ENCODE measurements at places on chromosomes 4 and X.

DNA sequence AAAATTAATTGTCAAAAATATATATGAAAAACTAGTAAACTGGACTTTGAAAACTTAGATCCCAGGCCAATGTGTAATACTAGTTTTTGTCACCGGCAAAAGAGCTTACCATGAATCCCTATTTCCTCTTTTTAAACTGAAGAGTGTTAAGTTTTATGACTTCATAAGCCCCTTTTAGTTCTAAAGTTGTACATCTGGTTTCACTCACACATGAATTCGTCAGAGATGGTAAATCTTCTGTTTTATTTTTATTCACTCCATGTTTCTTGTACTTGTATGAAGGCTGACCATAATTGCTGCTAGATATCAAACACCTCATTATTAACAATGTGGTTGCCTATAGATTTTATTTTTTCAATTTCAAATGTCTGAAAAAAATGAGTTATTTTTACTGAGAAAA is 827.9 kb downstream of the PCDH7 start:
- DNase-seq, result no peak

GRCh38 chrX:45757272-45757671 is 556.6 kb upstream of the DIPK2B start:
- no peak for DNase-seq

- DNase-seq, result no peak
These were observed 5.2 kb downstream of the CDK16 start for GRCh38 chrX:47223476-47224250.

DNA sequence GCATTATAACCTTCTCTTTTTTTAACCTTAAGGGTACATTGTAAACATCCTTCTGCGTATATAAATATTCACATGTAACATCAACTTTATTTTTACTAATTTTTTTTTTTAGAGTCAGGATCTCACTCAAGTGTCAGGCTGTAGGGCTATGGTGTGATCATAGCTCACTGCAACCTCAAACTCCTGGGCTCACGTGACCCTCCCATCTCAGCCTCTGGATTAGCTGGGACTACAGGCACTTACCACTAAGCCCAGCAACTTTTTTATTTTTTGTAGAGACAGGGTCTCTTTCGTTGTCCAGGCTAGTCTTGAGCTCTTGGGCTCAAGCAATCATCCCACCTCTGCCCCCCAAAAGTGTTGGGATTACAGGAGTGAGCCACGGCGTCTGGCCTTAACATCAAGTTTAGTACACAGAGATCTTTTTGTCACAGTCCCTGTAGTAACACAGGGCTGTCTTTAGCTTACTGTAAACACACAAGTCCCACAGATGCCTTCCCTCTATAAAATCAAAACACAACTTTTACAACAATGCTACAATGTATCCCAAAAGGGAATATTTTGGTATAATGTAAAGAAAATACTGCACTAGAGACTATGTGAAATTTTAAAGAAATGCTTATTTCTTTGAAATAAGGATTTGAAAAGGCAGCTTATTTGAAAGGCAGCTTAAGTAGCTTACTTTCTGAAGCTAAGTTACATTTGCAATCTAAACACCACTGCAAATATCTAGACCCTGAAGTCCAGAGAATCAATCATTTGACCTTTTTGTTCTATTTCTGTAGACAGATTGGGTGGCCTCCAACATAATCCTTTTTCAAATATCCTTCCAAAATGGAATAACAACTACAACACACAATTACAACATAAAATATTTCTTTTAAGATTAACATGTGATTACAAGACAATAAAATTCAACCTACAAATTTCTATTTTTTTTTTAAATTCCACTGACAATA is 116.0 kb downstream of the APBB2 start:
- no peak for DNase-seq

DNA sequence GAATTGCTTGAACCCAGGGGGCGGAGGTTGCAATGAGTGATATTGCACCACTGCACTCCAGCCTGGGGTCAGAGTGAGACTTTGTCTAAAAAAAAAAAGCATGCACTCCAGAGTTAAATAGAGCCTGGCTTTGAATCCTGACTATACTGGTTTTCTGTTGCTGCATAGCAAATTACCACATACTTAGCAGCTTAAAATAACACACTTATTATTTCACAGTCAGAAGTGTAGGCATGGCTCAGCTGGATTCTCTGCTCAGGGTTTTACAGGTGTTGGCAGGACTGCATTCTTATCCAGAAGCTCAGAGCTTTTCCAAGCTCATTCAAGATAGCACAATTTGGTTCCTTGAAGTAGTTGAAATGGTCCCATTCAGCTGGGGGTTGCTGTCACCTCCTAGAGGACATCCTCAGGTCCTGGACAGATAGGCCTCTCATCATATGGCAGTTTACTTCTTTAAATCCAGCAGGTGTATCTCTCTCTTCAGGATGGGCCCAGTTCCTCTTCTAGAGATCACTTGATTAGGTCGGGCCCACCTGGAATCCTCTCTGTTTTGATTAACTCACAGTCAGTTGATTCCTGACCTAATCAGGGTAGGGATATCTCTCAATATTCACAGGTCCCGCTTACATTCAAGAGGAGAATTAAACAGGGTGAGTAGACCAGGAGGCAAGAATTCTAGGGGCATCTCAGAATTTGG is 26.8 kb downstream of the DOCK11 start:
- no peak for DNase-seq

DNA sequence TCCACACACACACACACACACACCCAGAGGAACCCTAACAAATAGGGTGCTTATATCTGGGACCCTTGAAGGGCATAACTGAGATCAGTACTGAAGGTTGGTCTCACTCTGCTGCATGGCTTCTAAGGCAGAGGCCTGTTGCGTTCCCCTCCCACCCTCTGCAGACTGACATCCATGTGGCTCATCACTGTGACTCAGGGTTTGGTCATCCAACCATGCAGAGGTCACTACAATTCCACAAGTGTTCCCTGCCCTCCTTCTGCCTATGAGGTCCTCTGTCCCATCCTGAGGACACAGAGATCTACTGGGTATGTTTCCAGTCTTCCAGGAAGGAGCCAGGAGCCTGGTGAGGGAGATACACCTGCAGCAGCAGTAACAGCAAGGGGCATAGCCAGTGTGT is 55.8 kb downstream of the XAGE2 start:
- no peak for DNase-seq

GRCh38 chr4:123579961-123580360 is 183.4 kb downstream of the SPRY1 start:
- no peak for DNase-seq

- DNase-seq, result no peak
These were observed 92.0 kb upstream of the TEX13D start for GRCh38 chrX:124240422-124240821.

DNA sequence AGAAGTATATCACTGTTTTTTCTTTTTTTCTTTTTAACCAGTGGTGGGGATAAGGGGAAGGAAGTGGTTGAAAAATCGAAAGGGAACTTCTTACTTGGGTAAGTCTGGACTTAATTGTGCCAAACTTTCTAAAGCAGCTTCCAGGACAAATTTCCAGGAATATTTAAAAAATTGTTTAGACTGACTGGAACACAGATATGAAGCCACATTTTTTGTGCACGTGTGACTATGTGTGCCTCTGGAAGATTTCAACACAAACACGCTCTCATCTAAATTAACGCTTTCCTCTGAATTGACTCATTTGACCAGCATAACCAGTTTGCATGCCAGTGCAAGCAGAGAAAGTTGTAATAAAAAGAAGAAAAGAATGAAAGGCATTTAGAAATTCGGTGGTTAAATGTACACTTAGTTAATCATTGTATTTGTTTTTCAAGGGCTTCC is 18.8 kb upstream of the YTHDC1 start:
- DNase-seq, result no peak

DNA sequence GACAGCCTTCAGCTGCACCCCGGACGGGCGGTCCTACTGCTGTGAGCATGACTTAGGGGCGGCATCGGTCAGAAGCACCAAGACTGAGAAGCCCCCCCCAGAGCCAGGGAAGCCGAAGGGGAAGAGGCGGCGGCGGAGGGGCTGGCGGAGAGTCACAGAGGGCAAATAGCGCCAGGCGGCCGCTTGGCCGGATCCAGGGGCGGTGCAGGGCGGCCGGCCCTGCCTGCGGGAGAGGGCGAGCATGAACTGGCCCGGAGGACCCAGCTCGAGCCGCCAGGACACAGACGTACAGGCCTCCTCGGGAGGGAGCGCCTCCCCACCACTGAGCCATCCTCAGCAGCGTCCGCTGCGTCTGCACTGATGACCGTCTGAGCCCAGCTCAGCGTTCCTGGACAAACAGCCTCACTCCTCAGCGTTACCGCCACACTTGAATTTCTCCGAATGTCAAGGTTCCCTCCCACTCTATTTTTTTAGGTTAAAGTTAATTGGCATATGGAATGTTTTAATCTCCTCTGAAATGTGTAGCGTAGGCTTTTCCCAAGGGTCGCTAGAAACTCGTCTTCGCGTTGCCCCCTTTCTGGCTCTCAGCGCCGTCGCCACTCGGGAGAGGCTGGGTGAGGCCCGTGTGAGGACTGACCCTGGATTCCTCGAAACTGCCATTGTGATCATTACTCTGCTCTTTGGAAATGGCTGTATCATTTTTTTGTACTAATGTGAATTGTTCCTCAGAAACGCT is 29.9 kb downstream of the NELFA start:
- DNase-seq, result no peak

DNA sequence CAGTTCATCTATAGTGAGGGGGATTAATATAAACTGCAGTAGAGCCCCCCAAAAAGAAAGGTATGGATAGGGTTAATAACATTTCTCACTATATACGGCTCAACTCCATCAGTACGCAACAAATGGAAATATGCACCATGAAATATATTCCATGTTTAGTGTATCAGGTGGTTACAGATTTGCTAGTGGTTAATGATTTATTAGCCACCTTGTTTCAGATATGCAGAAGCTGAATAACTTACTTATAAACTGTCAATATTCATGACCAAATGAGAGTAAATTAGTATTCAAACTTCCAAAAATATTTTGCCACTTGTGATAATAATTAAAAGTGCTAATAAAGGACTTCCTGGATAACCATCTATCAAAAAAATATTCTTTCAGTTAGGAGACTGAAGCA is 14.8 kb downstream of the AMTN start:
- DNase-seq, result no peak

DNA sequence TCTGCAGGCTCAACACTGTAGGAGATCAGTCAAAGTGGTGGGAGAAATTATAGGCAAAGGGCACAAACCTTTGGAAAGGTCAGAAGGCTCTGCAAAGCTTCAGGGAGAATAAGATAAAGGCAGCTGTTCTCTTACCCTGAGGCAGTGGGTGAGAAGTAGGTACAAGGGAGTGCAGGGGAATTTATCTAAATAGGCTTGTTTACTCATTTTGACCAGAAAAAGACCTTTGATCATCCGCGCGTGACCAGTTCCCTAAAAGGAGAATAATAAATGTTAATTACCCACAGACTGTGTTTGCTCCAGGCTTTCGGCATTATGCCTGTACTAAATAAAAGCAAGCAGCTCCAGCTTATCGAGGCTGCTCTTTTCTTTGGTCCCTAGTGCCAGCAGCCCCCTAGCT is 9.3 kb downstream of the FGFBP2 start:
- DNase-seq, result no peak

DNA sequence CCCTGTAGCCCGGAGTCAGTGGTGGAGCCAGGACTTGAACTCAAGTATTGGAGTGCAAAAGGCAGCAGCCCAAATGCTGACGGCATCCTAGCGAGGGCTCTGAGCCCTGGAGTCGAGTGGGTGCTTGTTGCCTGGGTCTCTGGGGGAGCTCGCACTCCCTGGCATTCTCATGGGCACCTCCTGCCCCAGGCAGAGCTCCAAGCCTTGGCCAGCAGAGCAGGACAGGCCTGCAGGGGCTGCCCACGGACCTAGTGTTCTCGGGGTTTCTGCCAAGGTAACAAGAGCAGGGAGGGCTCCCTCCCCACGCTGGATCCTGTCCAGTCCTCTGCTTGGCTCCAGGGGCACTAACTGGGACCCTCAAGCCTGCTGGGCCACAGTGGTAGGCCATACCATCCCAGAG is 17.6 kb upstream of the WFS1 start:
- DNase-seq, result no peak

GRCh38 chrX:108203540-108203939 is 112.0 kb downstream of the ATG4A start:
- DNase-seq, result no peak

DNA sequence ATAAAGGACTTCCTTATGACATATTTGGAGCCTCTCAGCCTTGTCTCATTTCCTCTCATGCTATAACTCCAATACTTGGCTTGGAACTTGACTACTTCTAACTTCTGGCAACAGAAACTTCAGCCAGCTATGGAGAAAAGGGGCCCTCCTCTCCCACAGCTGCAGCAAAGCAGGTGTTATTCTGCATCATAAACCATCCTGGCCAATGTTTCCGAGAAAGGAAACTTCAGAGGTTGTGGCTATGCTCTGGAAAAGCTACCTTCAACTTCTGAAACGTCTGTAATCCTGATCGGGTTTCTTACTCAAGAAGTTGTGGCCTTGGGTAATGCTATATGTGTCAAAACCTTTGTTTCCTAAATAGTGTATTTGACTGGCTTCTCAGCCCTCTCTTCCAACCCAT is 109.5 kb upstream of the CDX4 start:
- DNase-seq, result no peak

- DNase-seq, result no peak
These were observed 18.8 kb downstream of the MSN start for GRCh38 chrX:65686236-65686635.

GRCh38 chrX:103687696-103688201 is 1.2 kb upstream of the MORF4L2 start:
- no peak for DNase-seq

DNA sequence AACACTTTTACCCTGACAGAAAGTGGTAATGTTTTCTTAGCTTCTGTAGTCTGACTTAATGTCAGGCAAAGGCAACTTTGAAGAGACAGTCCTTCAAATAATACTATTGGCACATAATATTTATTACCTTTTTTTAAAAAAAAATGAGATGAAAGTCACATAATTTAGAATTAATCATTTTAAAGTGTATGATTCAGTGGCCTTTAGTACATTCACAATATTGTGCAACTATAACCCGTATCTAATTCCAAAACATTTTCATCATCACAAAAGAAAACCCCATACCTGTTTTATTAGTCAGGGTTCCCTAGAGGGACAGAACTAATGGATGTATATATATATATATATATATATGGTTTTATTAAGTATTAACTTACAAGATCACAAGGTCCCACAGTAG is 94.8 kb upstream of the TEX13A start:
- DNase-seq, result no peak

DNA sequence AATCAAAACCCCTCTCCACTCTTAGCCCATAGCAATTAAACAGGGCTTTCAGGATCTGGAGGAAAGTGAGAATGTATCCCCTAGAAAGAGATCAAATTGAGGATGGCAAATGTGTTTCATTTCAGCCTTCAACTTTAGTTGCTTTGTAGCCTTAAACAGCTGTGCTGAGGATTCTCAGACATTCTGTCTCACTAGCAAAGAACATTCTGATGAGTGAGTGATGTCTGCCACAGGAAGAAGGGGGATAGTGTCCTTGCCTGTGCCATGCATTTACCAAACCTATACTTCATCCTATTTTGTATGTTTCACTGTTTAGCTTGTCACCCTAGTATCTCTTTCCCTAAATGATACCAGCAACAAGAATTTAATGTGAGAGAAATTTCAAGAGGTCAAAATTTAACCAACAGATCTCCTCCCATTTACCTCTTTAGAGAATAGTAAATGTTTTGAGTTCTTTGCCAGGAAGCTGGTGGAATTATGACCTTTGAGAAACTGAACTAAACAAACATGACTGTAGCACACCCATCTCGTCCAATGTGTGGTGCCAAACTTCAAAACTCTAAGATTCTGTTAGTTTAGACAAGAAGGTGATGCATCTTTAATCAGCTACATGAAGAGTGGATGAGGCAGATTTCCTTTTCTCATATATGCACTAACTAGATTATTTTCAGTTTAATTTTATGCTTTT is 165.6 kb downstream of the PALLD start:
- no peak for DNase-seq

GRCh38 chrX:120839491-120839890 is 36.2 kb downstream of the CT47B1 start:
- no peak for DNase-seq
